Neural crest cell (in vitro differentiated cells): ENCODE measurements at places on chromosomes 11 and 22. TPM values are rescaled to one million over a fixed set of nuclear protein-coding genes. Genes with fewer than 3 reads are reported as not detected.

DNA sequence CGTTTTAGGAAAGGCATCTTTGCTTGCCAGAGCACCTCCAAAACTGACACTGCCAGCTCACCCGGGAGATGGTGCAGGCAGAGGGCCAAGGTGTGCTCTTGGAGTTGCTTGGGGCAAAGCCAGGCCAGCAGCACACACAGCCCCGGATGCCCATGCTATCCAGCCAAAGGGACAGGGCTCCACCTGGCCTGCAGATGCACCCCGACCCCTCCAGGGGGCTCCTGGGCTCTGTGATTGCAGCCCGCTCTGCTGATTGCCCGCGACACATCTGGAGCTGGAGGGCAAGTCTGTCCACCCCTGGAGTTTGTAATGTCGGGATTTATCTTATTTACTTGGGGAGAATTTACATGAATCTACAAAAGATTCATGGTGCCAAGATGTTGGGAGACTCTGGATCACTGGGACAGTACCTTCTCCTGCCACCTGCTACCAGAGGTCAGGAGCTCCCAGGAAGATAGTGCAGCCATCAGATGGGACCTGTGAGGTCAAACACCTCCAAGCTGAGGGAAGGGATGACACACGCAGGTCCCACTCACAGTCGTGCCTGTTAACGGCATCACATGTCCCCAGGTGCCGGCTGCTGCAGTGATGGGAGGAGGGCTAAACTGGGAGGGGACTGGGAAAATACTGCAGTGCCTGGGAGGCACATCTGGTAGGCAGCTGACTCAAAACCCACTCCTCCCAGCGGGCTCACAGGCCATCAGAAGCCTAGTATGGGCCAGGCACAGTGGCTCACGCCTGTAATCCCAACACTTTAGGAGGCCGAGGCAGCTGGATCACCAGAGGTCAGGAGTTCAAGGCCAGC lies 17.2 kb downstream of the CBX7 start:
- H3K27ac ChIP-seq, result no peak overlapping the region
- no peaks in the 10 kb centered on the region for H3K36me3 ChIP-seq
- H3K4me1 ChIP-seq, result peaks cover 22% of the 10 kb centered on the region
- DNase-seq, result peak; percentile 72

- no peak overlapping the region for H3K27ac ChIP-seq
- H3K4me3 ChIP-seq, result no peak overlapping the region
- no peaks in the 10 kb centered on the region for H3K4me1 ChIP-seq
- peaks cover 2% of the 10 kb centered on the region for H3K36me3 ChIP-seq
- DNase-seq, result no peak
Measured at GRCh38 chr11:57260937-57261783, 24.1 kb upstream of the APLNR start.

DNA sequence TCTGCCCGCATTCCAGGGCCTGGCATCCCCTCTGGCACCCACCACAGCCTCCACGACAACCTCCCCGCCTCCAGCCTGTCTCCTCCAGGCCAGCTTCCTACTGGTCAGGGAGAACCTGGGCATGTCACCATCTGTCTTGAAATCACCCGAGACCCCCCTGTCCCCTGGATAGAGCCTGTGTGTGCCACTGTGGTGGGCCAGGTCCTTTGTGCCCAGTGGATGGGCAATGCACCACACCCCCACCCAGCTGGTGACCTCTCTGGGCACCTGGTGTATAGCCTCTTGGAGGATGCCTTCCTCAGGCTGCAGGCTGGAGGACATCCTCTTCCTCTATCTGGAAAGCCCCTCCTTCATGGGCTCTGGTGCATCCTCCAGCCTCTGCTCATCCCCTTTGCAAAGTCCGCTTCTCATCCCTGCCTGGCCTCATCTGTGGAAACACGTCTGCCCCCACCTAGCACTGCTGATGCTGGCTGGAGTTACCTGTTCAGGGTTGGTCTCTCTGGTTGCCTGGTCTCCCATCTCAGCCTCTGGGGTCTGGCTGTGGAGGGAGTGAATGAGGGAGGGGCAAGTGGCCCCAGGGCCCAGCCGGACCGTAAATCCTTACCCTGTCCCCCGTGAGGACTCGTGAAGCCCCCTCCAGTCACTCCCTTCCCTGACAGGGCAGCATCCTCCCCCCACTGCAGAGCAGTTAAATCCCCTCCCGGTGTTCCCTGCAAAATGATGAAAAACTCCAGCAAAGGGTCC lies 589.6 kb downstream of the TBC1D22A start:
- DNase-seq, result no peak
- no peak overlapping the region for H3K4me3 ChIP-seq
- no peak overlapping the region for H3K27ac ChIP-seq
- peaks cover 8% of the 10 kb centered on the region for H3K27me3 ChIP-seq
- H3K36me3 ChIP-seq, result no peaks in the 10 kb centered on the region
- H3K4me1 ChIP-seq, result no peaks in the 10 kb centered on the region

Gene ART1
- total RNA-seq, result not detected in 2 replicates

GRCh38 chr22:47813661-47814060 lies 1051.2 kb downstream of the TBC1D22A start:
- no peak overlapping the region for H3K27ac ChIP-seq
- H3K4me1 ChIP-seq, result no peaks in the 10 kb centered on the region
- no peak overlapping the region for H3K4me3 ChIP-seq
- DNase-seq, result no peak
- no peaks in the 10 kb centered on the region for H3K27me3 ChIP-seq

GRCh38 chr11:119641983-119642745 lies 86.8 kb downstream of the NECTIN1 start:
- H3K36me3 ChIP-seq, result no peaks in the 10 kb centered on the region
- H3K27ac ChIP-seq, result no peak overlapping the region
- H3K27me3 ChIP-seq, result no peaks in the 10 kb centered on the region
- no peak for DNase-seq
- no peak overlapping the region for H3K4me3 ChIP-seq

- no peak for DNase-seq
- H3K36me3 ChIP-seq, result no peaks in the 10 kb centered on the region
- peak overlapping the region; percentile 78 for H3K4me3 ChIP-seq
- H3K27ac ChIP-seq, result peak overlapping the region; percentile 69
- no peaks in the 10 kb centered on the region for H3K27me3 ChIP-seq
Measured at GRCh38 chr22:41380993-41381328, 781 bp upstream of the TEF start.

- no peaks in the 10 kb centered on the region for H3K4me1 ChIP-seq
- no peak for DNase-seq
- H3K4me3 ChIP-seq, result no peak overlapping the region
Measured at GRCh38 chr22:46001046-46001425, 24.1 kb upstream of the WNT7B start.

Gene OR6A2
- 0.20 and 0.21 TPM in 2 replicates for total RNA-seq

- no peak for DNase-seq
- H3K4me1 ChIP-seq, result peaks cover 19% of the 10 kb centered on the region
- H3K36me3 ChIP-seq, result no peaks in the 10 kb centered on the region
- no peaks in the 10 kb centered on the region for H3K27me3 ChIP-seq
- no peak overlapping the region for H3K4me3 ChIP-seq
- H3K27ac ChIP-seq, result no peak overlapping the region
Measured at GRCh38 chr11:110371084-110371483, 58.7 kb upstream of the FDX1 start.

GRCh38 chr11:83115551-83115950 lies 41.4 kb upstream of the PCF11 start:
- no peak overlapping the region for H3K27ac ChIP-seq
- H3K4me1 ChIP-seq, result peaks cover 17% of the 10 kb centered on the region
- DNase-seq, result no peak
- H3K27me3 ChIP-seq, result no peaks in the 10 kb centered on the region
- no peak overlapping the region for H3K4me3 ChIP-seq

Gene DDX25
- total RNA-seq, result 1.4 and 2.3 TPM in 2 replicates

Gene OR52E8
- total RNA-seq, result not detected in 2 replicates

Gene CBY1
- 39.1 and 39.4 TPM in 2 replicates for total RNA-seq

Gene PACS1
- 47.9 and 54.3 TPM in 2 replicates for total RNA-seq

- H3K4me3 ChIP-seq, result no peak overlapping the region
- H3K27me3 ChIP-seq, result no peaks in the 10 kb centered on the region
- peak overlapping the region; percentile 13 for H3K27ac ChIP-seq
- DNase-seq, result no peak
Measured at GRCh38 chr11:128970598-128971190, 28.0 kb upstream of the TP53AIP1 start.

Gene OR2AG2
- total RNA-seq, result 0.25 and 0.54 TPM in 2 replicates

DNA sequence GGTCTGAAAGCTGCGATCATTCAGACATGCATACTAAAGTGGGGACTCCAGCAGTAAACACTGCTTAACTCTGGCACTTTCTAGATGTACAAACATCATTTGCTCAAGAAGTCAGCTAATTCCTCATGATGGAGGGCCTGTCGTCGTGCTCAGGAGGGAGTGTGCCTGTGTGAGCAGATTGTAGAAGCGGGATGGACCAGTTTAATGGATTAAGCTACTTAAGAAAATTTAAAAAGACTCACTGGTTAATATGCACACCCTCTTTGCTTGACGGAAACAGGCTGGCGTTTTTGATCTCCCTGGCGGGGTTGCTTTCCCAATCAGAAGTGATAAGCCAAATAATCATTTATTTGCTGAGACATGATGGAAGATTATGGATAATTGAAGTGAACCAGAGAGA lies 79.0 kb downstream of the LDLRAD3 start:
- no peaks in the 10 kb centered on the region for H3K27me3 ChIP-seq
- H3K4me3 ChIP-seq, result no peak overlapping the region
- H3K4me1 ChIP-seq, result peaks cover 27% of the 10 kb centered on the region
- no peak overlapping the region for H3K27ac ChIP-seq
- H3K36me3 ChIP-seq, result peaks cover 6% of the 10 kb centered on the region

GRCh38 chr11:32231909-32232493 lies 141.1 kb downstream of the RCN1 start:
- peak; percentile 18 for DNase-seq
- no peak overlapping the region for H3K27ac ChIP-seq
- peaks cover 6% of the 10 kb centered on the region for H3K27me3 ChIP-seq
- no peak overlapping the region for H3K4me3 ChIP-seq
- H3K36me3 ChIP-seq, result no peaks in the 10 kb centered on the region

- H3K36me3 ChIP-seq, result no peaks in the 10 kb centered on the region
- DNase-seq, result no peak
- peaks cover 9% of the 10 kb centered on the region for H3K4me1 ChIP-seq
Measured at GRCh38 chr11:108906329-108906728, 241.5 kb downstream of the DDX10 start.

- H3K27ac ChIP-seq, result no peak overlapping the region
- H3K36me3 ChIP-seq, result no peaks in the 10 kb centered on the region
- H3K4me3 ChIP-seq, result no peak overlapping the region
- H3K27me3 ChIP-seq, result peaks cover 4% of the 10 kb centered on the region
- DNase-seq, result no peak
- H3K4me1 ChIP-seq, result peaks cover 10% of the 10 kb centered on the region
Measured at GRCh38 chr11:10415817-10416392, 39.2 kb upstream of the AMPD3 start.

- DNase-seq, result no peak
- peaks cover 18% of the 10 kb centered on the region for H3K27me3 ChIP-seq
- no peaks in the 10 kb centered on the region for H3K36me3 ChIP-seq
- peaks cover 32% of the 10 kb centered on the region for H3K4me1 ChIP-seq
- H3K27ac ChIP-seq, result no peak overlapping the region
Measured at GRCh38 chr11:117704395-117705100, 92.5 kb downstream of the DSCAML1 start.
